ENCODE measurements at places on chromosomes 12 and 14. TPM values are rescaled to one million over a fixed set of nuclear protein-coding genes. Genes with fewer than 3 reads are reported as not detected.
A peak's percentile ranks its signal among the peaks of the same experiment; 100 is the strongest.

DNA sequence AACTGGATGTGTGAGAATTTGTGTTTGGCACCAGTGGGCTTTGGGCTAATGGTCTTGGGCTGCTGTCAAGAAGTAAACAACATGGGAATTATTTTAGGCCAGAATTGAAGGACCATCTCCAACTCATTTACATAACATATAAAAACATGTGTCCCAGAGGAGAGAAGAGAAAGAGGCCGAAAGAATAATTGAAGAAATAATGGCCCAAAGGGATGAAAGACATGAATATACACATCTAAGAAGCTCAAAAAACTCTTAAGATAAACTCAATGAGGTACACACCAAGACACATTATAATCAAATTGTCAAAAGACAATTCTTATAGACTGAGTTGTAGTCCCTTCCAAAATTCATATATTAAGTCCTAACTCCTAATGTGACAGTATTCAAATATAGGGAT is 56.1 kb upstream of the SCAF11 start:
- no peak overlapping the region for H3K4me3 ChIP-seq
- H3K36me3 ChIP-seq, result peaks cover 25% of the 10 kb centered on the region
- no peak overlapping the region for H3K27ac ChIP-seq
- no peaks in the 10 kb centered on the region for H3K4me1 ChIP-seq

DNA sequence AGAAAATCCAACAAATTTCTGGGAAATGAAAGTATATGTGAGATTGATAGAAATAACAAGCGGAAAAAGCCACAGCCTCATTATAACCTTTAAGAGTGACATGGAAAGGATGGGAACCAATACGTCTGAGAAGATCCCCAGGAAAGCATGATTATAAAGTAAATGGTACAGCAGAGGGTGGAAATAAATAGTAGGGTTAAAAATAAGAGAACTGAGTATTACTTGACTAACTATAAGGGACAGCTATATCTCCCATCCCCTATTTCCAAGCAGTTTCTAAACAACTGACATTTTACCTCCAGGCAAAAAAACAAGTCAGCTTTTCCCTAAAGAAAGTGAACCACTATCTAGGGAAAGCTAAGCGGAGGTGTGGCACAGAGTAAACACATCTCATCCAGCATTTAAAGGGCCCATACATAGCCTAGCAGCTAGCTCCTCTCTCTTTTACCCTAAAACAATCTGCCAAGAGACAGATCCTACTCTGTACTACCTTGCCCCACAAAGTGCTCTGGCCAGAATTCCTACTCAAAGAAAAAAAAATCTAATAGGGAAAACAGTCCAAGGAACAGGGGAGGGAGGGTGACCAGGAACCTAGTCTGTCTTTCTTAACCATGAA is 11.2 kb downstream of the OSBPL8 start:
- peak overlapping the region; percentile 3 for H3K27ac ChIP-seq
- no peak for DNase-seq
- no peaks in the 10 kb centered on the region for H3K27me3 ChIP-seq
- no peak overlapping the region for H3K4me3 ChIP-seq

DNA sequence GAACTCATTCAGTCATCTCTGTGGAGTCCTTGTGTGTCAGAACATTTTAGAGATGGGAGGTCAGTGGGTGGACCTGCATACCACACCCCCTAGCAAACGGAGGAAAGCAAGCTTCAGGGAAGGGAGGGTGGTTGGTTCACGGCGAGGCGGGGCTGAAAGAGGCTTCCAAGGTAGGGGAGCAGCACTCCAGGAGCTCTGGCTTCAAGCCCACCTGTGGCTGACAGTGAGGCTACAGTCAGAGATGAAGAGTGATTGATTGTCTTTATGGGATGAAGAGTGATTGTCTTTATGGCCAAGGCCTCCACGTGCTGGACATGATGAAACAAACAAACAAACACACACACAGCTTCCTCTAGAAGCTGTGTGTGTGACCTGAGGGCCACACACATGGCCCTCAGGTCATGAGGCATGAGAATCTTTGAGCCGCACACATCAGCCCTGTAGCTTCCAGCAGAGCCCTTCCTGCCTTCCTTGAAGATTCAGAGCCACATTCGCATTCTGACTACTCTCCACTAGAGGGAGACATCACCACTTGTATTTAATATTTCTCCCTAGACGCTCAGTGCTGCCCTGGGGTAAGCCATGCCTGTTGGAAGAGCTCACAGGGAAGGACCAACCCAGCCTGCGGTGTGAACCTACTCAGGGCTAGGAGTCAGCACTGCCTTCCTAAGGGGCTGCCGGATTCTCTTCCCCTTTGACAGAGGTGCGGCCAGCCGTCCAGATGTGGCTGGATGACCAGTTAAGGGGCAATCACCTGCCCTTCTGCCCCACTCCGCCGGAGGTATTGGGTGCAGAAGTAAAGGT is 54.4 kb upstream of the KCNA1 start:
- no peak overlapping the region for H3K27ac ChIP-seq
- H3K36me3 ChIP-seq, result no peaks in the 10 kb centered on the region
- H3K27me3 ChIP-seq, result peaks cover 11% of the 10 kb centered on the region
- H3K4me1 ChIP-seq, result peaks cover 12% of the 10 kb centered on the region
- DNase-seq, result peak; percentile 58
- H3K4me3 ChIP-seq, result no peak overlapping the region

DNA sequence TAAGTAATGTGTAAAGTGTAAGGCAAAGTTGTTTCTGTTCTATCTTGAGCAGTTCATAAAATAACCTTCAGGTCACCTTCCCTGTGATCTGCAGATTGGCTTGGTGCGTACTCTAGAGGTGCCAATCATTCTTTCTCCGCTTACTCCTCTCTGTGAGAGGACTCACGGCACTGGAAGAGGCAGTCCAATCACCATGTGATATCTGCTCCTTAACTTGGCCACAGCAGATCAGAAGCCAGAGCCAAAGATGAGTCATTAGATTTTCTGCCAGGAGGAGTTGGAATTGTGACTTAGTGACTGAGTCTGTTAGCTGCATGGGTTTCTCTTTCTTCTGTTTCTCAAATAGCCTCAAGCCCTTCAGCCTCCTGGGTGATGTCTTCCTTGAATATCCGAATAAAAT is 165.5 kb downstream of the SLC41A2 start:
- no peaks in the 10 kb centered on the region for H3K27me3 ChIP-seq
- H3K27ac ChIP-seq, result no peak overlapping the region
- peaks cover 7% of the 10 kb centered on the region for H3K4me1 ChIP-seq
- no peak overlapping the region for H3K4me3 ChIP-seq
- no peak for DNase-seq

- no peaks in the 10 kb centered on the region for H3K36me3 ChIP-seq
- no peak overlapping the region for H3K27ac ChIP-seq
- no peak for DNase-seq
Measured at GRCh38 chr12:20415028-20415427, 46.7 kb downstream of the PDE3A start.

DNA sequence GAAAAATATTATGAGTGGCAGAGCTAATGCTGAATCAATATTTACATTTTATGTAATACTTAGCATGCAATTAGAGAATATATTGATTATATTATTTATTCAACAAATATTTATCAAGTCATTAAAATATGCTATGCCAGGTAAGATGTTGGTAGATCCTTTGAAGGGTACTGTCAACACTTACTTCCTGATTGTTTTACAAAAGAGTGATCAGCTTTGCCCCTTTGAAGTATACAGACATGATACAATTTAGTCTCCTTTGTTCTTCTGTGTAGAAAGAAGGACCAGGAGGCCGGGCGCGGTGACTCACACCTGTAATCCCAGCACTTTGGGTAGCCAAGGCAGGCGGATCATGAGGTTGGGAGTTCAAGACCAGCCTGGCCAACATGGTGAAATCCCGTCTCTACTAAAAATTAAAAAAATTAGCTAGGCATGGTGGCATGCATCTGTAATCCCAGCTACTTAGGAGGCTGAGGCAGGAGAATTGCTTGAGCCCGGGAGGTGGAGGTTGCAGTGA is 73.9 kb upstream of the IFNG-AS1 start:
- no peak overlapping the region for H3K27ac ChIP-seq
- no peak overlapping the region for H3K4me3 ChIP-seq
- no peaks in the 10 kb centered on the region for H3K36me3 ChIP-seq
- H3K27me3 ChIP-seq, result no peaks in the 10 kb centered on the region
- peaks cover 6% of the 10 kb centered on the region for H3K4me1 ChIP-seq

- no peaks in the 10 kb centered on the region for H3K36me3 ChIP-seq
- no peaks in the 10 kb centered on the region for H3K27me3 ChIP-seq
- H3K27ac ChIP-seq, result no peak overlapping the region
- no peak overlapping the region for H3K4me3 ChIP-seq
Measured at GRCh38 chr14:80164991-80165721, 46.1 kb downstream of the DIO2 start.

- no peak for DNase-seq
- H3K4me1 ChIP-seq, result peaks cover 36% of the 10 kb centered on the region
- H3K4me3 ChIP-seq, result peak overlapping the region; percentile 74
- H3K27ac ChIP-seq, result peak overlapping the region; percentile 81
- H3K36me3 ChIP-seq, result peaks cover 18% of the 10 kb centered on the region
Measured at GRCh38 chr14:74685056-74685455, 27.8 kb downstream of the AREL1 start.

GRCh38 chr12:27002141-27002540 is 12.0 kb downstream of the TM7SF3 start:
- peaks cover 13% of the 10 kb centered on the region for H3K4me1 ChIP-seq
- no peak for DNase-seq
- no peaks in the 10 kb centered on the region for H3K36me3 ChIP-seq
- H3K27me3 ChIP-seq, result no peaks in the 10 kb centered on the region
- no peak overlapping the region for H3K27ac ChIP-seq

- H3K36me3 ChIP-seq, result no peaks in the 10 kb centered on the region
- H3K4me1 ChIP-seq, result peaks cover 15% of the 10 kb centered on the region
- H3K4me3 ChIP-seq, result no peak overlapping the region
- DNase-seq, result no peak
- H3K27me3 ChIP-seq, result no peaks in the 10 kb centered on the region
- no peak overlapping the region for H3K27ac ChIP-seq
Measured at GRCh38 chr14:75204116-75204515, 27.7 kb upstream of the TMED10 start.

GRCh38 chr14:33938131-33938949 is 12.5 kb downstream of the EGLN3 start:
- no peaks in the 10 kb centered on the region for H3K36me3 ChIP-seq
- no peak overlapping the region for H3K27ac ChIP-seq
- no peak for DNase-seq
- no peaks in the 10 kb centered on the region for H3K27me3 ChIP-seq

- peak overlapping the region; percentile 12 for H3K4me3 ChIP-seq
- no peak for DNase-seq
Measured at GRCh38 chr14:73143003-73143402, 6.7 kb downstream of the PSEN1 start.

GRCh38 chr12:70427611-70428010 is 61.5 kb downstream of the KCNMB4 start:
- no peak overlapping the region for H3K4me3 ChIP-seq
- no peaks in the 10 kb centered on the region for H3K4me1 ChIP-seq
- H3K27ac ChIP-seq, result no peak overlapping the region

GRCh38 chr14:101088714-101089113 is 185.2 kb upstream of the RTL1 start:
- H3K36me3 ChIP-seq, result no peaks in the 10 kb centered on the region
- peaks cover 30% of the 10 kb centered on the region for H3K27me3 ChIP-seq
- H3K4me3 ChIP-seq, result no peak overlapping the region
- H3K4me1 ChIP-seq, result no peaks in the 10 kb centered on the region

DNA sequence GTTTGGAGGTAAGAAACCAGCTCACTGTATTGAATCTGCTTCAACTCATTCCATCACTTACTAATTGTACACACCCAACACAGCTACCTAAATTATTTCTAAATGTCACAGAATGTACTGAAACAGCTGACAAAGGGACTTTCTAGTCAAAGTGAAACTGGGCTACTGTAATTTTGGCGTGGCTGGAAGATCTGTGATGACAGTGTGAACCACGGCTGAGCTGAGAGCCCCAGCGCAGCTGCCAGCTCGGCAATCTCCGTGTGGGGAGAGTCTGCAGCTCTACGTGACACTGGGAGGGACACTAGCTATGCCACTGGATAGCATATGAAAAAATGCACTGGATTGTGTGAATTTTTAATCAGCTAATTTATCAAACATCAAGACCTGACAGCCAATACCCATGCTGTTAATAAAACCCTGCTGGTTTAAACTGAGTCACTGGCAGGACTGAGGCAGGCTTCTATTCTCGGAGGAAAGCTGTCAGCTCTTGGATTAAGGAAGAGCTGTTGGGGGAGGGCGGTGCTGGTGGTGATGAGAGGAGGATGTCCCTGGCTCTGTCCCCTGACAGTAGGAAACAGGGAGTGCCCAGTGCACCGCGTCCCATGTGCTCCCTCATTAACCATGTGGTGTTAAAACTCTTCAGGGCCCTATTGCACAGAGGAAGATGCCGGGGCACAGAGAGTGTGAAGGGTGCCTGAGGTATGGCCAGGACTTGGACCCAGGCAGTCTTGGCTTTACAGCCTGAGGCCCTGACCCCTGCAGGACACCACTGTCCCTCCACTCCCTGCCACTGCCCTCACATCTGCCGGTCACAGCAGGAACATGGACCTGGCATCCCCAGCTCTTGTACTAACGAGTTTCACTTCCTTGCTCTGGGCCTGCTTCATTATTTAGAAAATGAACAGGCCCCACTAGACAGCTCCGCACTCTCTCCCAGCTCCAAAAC is 13.3 kb downstream of the SLC15A4 start:
- no peak for DNase-seq
- no peaks in the 10 kb centered on the region for H3K27me3 ChIP-seq
- H3K36me3 ChIP-seq, result peaks cover 39% of the 10 kb centered on the region
- peak overlapping the region; percentile 22 for H3K4me3 ChIP-seq
- peak overlapping the region; percentile 36 for H3K27ac ChIP-seq

MMP19 gene
- 0.55 TPM for total RNA-seq

WNT5B gene
- not detected for total RNA-seq

RFX4 gene
- not detected for total RNA-seq

PTPRO gene
- 2.4 TPM for total RNA-seq

ACOT6 gene
- not detected for total RNA-seq

CAPS2 gene
- total RNA-seq, result 8.7 TPM

CYP27B1 gene
- total RNA-seq, result 1.4 TPM

GYS2 gene
- 0.31 TPM for total RNA-seq

KRT78 gene
- total RNA-seq, result not detected

ANP32D gene
- not detected for total RNA-seq

RASSF9 gene
- total RNA-seq, result not detected

RNU4-1 gene
- 519 TPM for total RNA-seq

GRIP1 gene
- 1.1 TPM for total RNA-seq

PPP1R36 gene
- total RNA-seq, result not detected

PPP2R3C gene
- 38.4 TPM for total RNA-seq

All from naive thymus-derived CD8-positive, alpha-beta T cell (primary cell).